ENCODE measurements at places on chromosomes 12 and 14.

GRCh38 chr12:103688376-103689063 lies 101.4 kb downstream of the STAB2 start:
- DNase-seq, result no peak

GRCh38 chr14:36756226-36756625 lies 94.6 kb downstream of the PAX9 start:
- no peak for DNase-seq

- no peak for DNase-seq
Measured at GRCh38 chr12:55820679-55821078, 2.8 kb downstream of the ORMDL2 start.

GRCh38 chr12:102364709-102365108 lies 115.7 kb downstream of the IGF1 start:
- DNase-seq, result no peak

All from effector memory CD8-positive, alpha-beta T cell (primary cell).